Astrocyte of the spinal cord (primary cell): ENCODE measurements at places on chromosomes 2 and 18.

GRCh38 chr2:128736689-128737545, 418.2 kb upstream of the HS6ST1 start:
- DNase-seq: peak; percentile 81

- DNase-seq: no peak
Measured at GRCh38 chr2:121257480-121257840, 27.5 kb downstream of the TFCP2L1 start.

GRCh38 chr2:70041663-70042062, 45.6 kb upstream of the PCBP1 start:
- no peak for DNase-seq

GRCh38 chr2:205439621-205440020, 242.7 kb upstream of the NRP2 start:
- no peak for DNase-seq

DNA sequence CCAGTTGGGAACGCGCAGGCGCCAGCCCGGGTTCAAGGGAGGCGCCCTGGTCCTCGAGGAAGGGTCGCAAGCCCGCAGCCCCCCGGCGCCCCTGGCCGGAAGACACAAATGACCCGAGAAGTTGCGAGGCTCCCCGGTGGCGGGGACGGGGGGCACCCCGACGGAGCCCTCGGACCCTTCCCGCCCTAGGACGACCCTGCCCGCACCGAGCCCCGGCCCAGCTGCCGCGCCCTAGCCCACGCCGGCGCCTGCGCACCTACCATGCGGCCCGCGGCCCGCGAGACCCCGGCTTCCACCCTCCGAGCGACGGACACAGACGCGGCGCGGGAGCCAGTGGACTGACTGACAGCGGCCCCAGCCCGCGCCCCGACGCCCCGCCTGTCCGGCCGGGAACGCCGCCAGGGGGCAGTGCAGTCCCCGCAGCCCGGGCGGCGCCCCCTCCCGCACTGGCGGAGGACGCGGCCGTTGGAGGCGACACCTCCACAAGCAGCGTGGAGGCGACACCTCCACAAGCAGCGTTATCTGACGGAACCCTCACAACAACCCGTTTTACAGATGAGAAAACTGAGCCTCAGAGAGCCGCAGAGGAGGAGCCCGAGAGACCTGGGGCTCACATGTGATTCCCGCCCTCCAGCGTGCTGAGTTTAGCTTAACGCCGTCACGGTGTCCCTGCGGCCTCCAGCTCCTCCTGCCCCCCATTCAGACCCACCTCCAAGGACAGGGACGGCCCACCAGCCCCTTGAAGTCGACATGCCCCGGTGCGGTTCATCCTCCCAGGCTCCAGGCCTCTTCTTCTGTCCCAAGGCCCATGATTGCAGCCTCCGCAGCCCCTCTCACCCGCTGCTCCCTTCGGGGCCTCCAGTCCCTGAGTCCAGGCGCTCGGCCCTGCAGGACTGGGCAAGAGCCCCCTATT, at the start of gene NMUR1:
TSS of gene NMUR1 (minus strand) at position 347 of the 913 bp plus-strand sequence. CDS start at position 263, 84 bp downstream.
- DNase-seq: no peak

GRCh38 chr2:45182667-45183295, 173.5 kb upstream of the SIX2 start:
- DNase-seq: no peak

- no peak for DNase-seq
Measured at GRCh38 chr2:68845043-68845442, 26.2 kb downstream of the BMP10 start.

- DNase-seq: no peak
Measured at GRCh38 chr2:48120759-48121242, 214.5 kb upstream of the FBXO11 start.

DNA sequence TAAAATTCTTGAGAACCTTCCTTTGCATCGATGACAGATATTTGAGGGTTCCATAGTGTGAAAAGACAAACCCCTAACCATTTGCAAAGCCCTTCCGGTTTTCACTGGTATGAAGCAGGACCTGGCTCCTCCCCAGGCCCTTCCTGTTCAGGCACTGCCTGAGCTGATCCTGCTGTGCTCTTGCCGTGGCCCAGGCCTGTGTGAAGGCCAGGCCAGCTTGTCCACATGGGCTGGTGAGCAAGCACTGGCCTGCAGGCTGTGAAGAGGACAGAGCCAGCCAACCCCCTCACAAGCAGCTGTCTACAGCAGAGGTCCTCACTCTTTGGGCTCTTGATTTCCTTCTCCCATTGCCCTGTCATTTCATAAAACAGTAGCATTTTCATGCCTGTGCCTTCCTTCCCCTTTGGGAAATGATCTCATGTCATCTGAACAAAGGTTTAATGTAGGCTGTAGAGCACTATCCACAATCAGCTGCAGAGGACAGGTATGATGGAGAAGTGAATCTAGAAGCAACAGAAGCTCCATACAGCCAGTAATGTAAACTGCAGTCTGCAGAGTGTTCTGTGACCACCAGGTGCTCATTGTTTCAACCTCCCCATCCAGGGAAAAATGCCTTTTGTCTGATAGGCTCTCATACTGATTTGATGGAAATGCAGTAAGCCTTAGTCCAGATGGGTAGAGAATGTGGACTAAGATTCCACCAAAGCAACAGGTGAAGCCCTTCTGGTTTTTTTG, 19.8 kb downstream of the MPHOSPH10 start:
- no peak for DNase-seq

DNA sequence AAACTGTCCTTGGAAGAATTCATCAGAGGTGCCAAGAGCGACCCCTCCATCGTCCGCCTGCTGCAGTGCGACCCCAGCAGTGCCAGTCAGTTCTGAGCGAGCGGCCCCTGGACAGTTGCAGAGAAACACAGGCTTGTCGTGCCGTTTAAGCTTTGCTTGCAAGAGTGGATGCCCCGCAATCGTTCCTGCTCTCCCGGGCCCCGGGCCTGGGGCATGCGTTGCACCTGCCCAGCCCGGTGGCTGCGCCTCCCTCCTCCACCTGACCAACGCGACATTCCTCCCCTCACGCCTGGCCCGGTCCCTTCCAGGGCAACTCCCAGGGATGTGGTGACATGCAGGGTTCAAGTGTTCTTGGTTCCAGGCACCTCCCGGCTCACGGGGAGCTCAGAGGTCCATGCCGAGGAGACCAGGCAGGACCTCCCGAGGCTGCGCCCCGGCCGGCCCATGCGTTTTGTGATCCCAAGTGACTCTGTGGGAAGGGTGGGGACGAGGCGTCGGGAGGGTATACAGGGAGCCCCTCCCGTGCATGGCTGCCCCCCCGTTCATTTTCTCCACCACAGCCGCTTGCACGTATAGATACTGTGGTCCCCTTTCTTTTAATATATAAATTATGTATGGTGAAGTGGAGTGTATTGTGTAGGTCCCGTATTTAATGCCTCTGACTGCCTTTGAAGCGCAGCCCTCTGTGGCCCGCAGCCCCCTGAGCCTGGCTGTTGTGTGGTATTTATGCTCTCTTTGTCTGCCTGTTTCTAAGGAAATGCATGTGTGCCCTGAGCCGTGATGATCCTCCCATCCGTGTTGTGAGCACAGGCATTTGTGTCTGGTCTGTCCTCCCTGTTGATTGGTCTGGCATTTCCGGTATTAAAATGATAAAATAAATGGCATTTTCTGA, 21.2 kb downstream of the ODC1 start:
- no peak for DNase-seq

GRCh38 chr18:57954935-57955334, 89.1 kb upstream of the NEDD4L start:
- no peak for DNase-seq

GRCh38 chr2:169670215-169670651, 24.0 kb downstream of the CFAP210 start:
- no peak for DNase-seq

- DNase-seq: no peak
Measured at GRCh38 chr2:154173919-154174318, 302.2 kb downstream of the GALNT13 start.
